ENCODE measurements at places on chromosomes 2 and 18.

DNA sequence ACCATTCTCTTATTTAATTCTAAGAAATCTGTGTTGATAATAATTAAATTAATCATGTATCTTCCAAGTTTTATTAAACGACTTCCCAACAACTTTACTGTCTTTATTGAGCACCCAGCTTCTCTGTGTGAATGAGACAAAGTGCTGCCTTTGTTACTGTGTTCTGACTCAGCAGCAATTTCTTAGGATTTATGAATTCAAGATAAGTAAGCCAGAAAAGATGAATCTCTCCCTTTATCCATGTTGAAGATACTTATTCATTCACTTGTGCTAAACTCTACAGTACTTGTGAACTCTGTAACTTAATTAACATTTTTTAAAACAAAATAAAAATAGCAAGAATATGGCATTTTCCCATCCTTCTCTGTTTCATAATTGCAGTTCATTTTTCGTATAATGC, 1403.3 kb upstream of the DDX18 start:
- no peak for DNase-seq

GRCh38 chr2:120502761-120503160, 156.8 kb downstream of the INHBB start:
- no peak for DNase-seq

GRCh38 chr2:58851598-58851997, 610.5 kb upstream of the FANCL start:
- no peak for DNase-seq

- no peak for DNase-seq
These were observed 5.9 kb downstream of the LYPD1 start for GRCh38 chr2:132664096-132664495.

GRCh38 chr18:14943967-14944636, 196.1 kb downstream of the ANKRD30B start:
- DNase-seq, result no peak

DNA sequence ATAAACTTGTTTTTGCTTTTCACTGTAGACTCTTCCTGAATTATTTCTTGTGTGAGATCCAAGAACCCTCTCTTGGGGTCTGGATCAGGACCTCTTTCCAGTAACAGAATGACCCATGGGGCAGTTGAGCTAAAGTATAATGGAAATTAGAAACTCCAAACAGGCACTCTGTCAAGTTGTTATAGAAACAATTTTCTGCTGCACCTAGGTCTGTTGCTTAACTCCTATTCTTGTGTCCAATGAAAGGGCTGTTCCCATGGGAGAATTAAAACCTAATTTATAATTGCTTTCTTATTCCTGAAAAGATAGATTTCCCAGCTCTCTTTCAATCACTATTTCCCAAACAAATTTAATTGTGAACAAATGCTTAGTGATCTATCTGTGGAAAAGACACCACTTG, 1341.3 kb upstream of the PIK3C3 start:
- DNase-seq, result no peak

- no peak for DNase-seq
These were observed 79.6 kb downstream of the SLC4A10 start for GRCh38 chr2:161703863-161704262.

DNA sequence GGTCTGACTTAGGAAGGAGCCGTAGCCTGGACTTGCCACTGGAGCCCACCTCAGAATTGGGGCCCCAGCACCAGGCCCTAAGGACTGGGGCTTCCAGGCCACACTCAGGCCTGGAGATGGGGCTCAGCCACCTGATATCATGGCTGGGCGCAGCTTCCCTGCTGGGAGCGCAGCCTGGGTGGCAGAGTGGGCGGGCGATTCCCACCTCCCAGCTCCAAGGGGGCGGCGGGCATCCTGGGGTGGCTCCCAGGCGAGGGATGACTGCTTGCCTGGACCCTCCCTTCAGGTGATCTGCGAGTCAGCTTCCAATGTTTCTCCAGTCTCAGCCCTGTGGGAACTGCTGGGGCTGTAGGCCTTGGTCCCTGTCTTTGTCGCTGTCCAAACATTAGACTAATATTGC, 20.1 kb downstream of the GPR35 start:
- no peak for DNase-seq

- DNase-seq, result no peak
These were observed 525.0 kb downstream of the ERBB4 start for GRCh38 chr2:212013626-212014025.

GRCh38 chr2:85162746-85163301, 29.6 kb downstream of the TCF7L1 start:
- no peak for DNase-seq

DNA sequence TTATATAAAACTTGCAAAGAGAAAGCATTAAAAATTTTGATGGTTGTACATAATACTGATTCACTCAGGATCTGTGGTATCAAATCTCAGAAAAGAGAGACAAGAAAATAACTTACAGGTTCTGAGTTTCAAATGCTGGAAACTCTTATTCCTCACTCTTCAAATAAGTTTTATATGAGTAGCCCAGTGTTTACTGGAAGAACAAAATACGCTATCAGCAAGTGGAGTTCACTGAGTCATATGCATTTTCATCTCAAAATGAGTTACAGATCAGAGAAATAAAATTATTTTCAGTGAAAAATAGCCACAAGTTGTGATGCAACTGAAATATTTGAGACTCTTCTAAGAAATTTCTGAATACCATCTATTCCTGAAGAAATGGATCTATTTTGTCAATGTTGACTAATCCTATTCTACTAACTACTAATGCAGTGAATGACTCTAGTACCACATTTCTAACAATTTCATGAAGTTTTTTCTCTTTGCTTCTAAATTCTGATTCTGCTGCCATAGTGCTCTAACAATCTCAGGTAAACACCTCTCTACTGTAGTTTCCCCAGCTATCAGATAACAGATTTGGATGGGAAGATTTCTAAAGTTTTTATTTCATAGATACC, 391.7 kb downstream of the ZEB2 start:
- no peak for DNase-seq

- DNase-seq, result no peak
These were observed 361 bp upstream of the HAT1 start for GRCh38 chr2:171921970-171922229.

DNA sequence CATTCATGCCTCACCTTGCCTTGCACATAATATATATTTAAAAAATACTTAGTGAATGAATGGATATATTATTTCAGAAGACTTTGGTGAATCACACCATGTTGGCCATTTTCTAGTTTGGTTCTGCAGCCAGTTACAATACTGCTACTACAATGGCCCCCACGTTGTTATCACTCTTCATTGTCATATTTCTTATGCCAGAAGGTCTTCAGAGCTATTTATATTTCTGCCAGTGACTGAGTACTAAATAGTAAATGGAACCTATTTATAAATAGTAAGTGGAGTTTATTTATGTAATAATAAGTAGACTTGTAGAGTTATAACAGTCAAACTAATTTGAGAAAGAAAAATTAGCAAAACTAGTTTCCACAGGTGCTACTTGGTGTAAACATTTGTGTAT, 516.6 kb upstream of the SYT4 start:
- no peak for DNase-seq

DNA sequence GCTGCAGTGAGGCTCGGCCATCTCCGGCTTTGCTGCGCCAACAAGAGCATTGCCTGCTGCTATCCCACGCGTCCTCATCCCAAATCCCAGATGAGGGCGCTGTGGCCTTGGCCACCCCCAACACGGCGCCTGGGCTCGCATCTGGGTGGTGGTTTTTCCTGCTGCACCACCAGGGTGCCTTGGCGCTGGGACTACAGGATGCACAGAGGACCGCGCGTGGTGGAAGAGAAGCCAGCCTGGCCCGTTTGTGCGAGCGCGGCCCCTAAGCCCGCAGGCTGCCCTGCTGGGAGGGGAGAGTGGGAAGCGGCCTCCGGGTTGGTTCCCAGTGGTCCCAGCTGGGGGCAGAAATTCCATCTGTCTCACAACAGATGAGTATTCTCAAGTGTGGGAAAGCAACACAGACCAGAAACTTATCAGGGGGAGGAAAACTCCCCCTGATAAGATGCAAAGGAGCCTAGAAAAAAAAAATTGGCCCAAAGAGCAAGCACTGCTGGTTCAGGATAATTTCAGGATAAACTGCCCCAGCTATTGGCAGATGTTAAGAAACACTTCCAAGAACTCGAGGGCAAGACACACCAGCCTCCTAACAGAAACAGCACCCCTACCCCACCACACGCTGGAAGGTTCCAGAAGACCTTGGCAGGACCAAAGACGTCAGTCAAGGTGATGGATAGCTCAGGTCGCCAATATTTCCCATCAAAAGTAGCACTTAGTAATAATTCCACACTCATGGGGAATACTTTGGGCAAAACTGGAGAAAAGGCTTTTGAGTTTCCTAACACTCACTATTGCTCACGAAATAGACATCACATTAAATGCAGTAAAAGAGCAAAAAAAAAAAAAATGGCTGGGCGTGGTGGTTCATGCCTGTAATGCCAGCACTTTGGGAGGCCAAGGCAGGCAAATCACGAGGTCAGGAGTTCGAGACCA, 152.1 kb downstream of the PXDN start:
- peak; percentile 87 for DNase-seq

DNA sequence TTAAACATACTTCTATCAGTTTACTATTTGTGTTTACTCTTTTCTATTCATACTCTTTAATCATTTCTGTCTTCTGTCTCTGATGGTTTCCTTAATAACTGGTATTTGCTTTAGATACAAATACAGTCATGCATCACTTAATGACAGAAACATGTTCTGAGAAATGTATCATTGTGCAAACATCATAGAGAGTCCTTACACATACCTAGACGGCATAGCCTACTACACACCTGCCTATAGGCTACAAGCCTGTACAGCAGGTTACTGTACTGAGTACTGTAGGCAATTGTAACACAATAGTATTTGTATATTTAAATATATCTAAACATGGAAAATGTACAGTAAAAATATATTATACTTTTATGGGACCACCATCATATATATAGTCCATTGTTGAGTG, 36.3 kb downstream of the VSNL1 start:
- no peak for DNase-seq

DNA sequence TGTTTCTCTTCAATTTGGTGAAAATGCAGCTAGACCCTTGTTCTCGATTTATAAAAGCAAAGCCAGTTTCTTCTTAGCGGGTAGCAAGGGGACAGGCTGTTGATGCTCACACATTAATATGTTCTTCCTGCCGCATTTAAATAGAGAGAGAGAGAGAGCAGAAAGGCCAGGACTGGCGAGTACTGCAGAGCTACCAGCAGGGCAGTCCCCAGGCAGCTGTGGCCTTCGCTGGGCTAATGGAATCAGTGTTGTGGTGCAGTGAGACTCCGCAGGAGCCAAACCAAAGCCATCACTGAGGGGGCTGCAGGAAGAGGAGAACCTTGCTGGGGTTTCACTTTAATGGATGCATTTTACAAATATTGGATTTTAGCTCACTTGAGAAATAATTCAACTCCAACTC, 223.6 kb downstream of the ACTR3 start:
- peak; percentile 34 for DNase-seq

DNA sequence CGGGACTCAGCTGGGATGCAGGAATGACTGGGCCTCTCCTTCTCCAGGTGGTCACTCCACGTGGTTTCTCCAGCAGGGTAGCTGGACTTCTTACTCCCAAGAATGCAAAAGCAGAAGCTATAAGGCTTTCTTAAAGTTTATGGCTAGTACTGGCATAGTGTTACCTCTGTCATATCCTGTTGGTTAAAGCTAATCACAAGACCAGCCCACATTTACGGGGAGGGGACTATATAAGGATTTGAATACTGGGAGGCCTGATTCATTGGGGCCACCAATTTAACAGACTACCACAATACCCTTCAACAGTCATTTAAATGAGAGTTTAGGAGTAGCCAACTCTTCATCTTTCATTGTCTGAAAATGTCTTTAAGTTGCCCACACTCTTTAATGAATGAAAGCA, 94.4 kb upstream of the TSPYL6 start:
- DNase-seq, result no peak

GRCh38 chr2:233468047-233468740, 98.4 kb downstream of the USP40 start:
- no peak for DNase-seq

DNA sequence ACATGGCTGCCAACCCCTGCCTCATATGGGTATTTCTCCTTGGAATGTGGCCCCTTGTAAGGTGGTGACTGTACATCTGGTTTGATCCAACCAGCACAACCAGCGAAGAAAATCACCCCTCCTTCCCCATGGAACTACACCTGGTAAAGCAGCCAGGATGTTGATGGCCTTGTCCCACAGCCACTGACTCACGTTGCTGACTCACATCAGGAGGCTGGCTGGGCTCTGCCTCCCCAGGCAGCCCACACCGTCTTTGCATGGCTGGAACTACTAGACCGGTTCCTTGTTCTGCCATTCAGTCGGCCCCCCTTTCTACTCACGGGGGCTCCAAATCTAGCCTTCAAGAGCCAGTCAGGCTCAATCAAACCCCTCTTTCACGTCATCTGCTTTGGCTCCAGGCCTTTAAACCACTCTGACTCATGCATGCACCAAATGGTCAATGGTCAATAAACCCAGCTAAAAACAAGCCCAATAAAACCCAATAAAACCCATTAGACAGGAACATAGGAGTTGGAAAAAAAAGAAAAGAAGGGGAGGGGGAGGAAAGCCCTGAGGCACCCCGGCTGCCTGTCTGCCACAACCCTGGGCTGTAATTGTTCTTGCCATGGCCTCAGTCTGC, 114.8 kb downstream of the PLB1 start:
- DNase-seq, result no peak

- DNase-seq, result peak; percentile 96
These were observed at the start of gene DPYSL5 for GRCh38 chr2:26847655-26848335. Gene DPYSL5, plus strand, starts transcription at chr2:26848132. Its CDS starts 50,368 bp downstream, at chr2:26898500.

- DNase-seq, result no peak
These were observed 259.4 kb downstream of the GBX2 start for GRCh38 chr2:235908826-235909225.

GRCh38 chr2:44706681-44707553, 234.6 kb upstream of the SIX3 start:
- peak; percentile 77 for DNase-seq

- DNase-seq, result no peak
These were observed 137.5 kb downstream of the CTIF start for GRCh38 chr18:48676346-48676745.

DNA sequence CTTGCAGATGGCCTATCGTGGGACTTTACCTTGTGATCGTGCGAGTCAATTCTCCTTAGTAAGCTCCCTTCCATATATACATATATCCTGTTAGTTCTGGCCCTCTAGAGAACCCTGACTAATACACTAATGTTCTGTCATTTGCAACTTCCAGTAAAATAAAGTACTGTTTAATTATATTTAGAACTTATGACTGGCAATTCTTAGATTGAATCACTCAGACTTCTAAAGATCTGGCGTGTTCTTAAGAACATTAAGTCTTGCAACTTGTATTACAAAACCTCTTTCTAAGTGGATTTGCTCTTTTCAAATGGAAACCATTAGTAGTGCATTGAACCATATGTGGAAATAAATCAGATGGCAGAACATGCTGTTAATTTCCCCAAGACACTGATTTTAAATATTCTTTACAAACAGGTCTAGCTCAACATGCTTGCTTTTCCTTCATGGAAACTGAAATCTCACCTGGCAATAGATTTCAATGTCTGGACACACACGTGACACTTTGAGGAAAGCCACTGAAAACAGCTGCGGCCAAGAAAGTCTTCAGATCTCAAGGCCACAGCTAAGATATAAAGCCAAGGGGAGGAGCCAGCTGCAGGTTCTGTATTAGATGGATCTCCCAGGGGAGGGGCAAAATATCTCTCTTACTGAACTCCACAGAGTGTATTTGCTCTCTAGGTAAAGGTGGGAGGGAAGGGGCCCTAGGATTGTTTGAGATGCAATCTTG, 50.6 kb downstream of the PMAIP1 start:
- DNase-seq, result no peak

Data from retina (tissue), 1 donor.